ENCODE measurements at places on chromosomes 6 and 20.

- DNase-seq, result no peak
Observed at GRCh38 chr6:22747571-22747970, 178.2 kb downstream of the HDGFL1 start.

DNA sequence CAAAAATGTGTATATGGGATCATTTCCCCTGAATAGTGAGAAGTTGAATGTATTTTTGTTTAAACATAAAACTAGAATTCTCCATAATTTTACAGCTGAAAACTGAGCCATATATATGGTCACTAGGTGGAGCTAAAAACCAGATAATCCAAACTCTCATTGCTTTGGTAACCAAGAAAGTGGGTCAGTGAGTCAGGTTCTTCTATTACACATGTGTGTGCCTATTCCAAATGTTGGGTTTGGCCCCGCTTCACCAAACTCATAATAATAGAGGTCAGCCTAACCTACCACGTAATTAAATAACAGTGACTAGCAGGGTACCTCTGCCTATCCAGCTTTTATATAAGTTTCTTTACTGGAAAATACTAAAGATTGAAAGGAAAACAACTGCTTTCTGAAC, 19.3 kb upstream of the RNGTT start:
- peak; percentile 86 for DNase-seq

GRCh38 chr6:19325335-19325789, 511.8 kb upstream of the ID4 start:
- peak; percentile 24 for DNase-seq

DNA sequence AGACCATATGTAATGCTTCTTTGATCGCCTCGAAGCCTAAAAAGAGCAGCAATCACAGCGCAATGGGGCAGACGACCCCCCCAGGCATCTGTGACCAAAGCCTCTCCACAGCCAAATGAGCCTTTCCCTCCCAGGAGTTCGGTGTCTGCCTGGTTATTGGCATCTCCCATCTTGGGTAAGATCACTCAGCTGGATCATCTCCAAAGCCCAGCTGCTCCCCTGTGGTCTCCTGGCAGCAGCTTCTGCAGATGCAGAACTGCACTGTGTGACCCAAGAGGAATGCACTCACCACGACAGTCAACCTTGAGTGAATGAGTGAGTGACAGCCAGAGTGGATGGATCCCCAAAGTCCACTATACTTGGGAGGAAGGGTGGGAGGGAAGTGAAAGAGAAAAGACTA, 44.8 kb upstream of the IYD start:
- peak; percentile 20 for DNase-seq

DNA sequence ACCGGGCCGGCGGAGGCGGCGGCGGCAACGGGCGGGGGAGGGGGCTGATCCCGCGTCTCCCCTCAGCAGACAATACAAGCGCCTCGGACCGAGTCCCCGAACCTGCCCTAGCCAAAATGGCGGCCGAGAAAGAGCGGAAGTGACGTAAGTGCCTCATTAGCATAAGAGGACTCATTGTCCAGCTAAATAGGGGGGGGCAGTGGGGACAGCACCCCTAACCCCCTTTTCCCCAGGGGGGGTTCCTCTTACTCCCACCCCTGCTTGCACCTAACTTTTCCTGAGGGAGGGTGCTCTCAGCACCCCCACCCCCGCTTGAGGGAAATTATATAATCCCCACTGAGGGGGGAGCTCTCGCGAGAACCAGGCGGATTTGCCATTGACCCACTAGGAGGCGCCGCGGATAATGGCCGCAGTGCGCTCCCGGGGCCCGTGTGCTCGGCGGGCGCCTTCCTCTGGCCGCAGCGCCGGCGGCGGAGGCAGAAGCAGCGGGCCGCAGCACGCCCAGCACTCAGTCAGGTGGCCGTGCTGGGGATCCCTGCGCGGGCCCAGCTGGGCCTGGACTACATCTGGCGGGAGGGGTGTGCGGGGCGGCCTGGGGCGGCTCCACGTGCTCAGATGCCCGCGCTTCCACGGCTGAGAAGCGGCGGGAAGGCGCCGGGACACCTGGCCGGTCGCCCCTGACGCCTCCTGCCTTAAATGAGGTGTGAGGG, at the start of gene ADNP:
ADNP (minus strand) TSS at position 132 of the 710 bp plus-strand sequence. CDS start 27,441 bp downstream, outside the sequence.
- DNase-seq, result peak; percentile 96

GRCh38 chr6:113416170-113416569, 441.0 kb upstream of the MARCKS start:
- DNase-seq, result no peak

- DNase-seq, result no peak
Observed at GRCh38 chr6:159715605-159716004, 11.7 kb upstream of the WTAP start.

DNA sequence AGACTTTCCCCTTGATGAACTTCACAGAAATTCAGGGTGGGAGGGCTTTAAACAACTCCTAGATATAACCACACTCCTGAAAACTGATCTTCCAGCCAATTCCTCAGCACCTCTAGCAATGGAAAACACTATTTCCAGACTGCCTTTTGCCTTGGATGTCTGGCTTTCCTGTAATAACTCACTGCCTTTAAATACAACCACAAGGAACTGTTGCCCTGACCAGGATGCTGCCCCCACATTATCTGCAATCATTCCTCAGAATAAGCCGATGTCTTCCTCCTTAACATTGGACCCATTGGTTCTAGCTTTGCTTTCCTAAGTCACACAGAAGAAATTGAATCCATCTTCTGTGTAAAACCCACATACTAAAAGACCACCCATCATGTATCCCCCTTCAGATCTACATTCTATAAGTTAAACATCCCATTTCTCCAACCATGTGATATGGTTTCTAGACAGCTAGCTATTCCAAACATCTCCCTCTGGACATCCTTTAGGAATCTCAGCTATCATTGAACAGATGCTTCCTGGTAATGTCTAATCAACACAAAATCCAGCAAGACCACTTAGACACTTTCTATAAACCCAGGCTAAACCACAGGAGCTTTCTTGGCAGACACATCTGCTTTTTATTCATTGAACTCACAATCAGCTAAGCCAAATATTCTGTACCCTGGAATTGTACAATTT, 95.9 kb upstream of the KCNQ5 start:
- DNase-seq, result peak; percentile 34

- no peak for DNase-seq
Observed at GRCh38 chr6:63245909-63246308, 34.6 kb downstream of the FKBP1C start.

DNA sequence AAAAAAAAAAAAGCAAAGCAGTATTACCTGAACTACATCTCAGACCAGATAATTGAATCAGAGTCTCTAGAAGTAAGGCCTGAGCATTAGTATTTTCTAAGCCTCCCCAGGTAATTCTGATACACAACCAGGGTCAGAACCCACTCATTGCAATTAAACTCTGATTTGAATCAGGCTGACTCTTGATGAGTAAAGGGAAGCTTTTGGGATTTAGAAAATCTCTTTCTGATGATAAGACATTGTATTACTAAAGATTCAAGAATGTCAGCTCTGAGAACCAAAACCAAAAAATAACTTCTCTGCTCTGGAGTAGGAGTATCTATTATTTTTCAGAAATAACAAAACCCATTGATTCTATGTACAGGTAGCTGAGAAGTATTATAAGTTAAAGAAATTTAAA, 100.1 kb upstream of the COL21A1 start:
- no peak for DNase-seq

- DNase-seq, result peak; percentile 96
Observed at GRCh38 chr6:6851059-6851948, 256.5 kb upstream of the RREB1 start.

GRCh38 chr20:4605166-4605565, 116.5 kb upstream of the PRND start:
- DNase-seq, result no peak

GRCh38 chr6:28712982-28713381, 187.3 kb downstream of the GPX5 start:
- DNase-seq, result no peak

- DNase-seq, result no peak
Observed at GRCh38 chr20:52076164-52076563, 115.4 kb downstream of the ZFP64 start.

- no peak for DNase-seq
Observed at GRCh38 chr20:59807909-59808728, 125.3 kb downstream of the SYCP2 start.

DNA sequence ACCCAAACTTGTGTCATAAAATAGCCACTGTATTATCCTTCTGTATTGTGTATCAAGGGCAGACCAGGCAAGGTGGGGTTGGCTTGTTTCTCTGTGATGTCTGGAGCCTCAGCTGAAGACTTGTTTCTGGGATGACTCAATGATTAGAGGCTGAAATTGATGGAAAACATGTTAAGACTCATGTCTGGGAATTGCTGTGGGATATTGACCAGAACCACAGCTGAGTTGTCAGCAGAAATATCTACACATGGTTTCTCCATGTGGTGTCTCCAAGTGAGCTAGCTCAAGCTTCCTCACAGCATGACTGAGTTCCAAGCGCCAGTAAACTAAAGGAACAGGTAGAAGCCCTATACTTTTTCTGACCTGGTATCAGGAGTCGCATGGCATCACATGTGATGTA, 128.5 kb upstream of the SYNDIG1 start:
- DNase-seq, result no peak

GRCh38 chr6:135397172-135397952, 100.2 kb downstream of the AHI1 start:
- DNase-seq, result no peak

GRCh38 chr6:168021581-168021980, 24.1 kb downstream of the KIF25 start:
- DNase-seq, result no peak
